ENCODE measurements at places on chromosomes 3 and 15.
A peak's percentile ranks its signal among the peaks of the same experiment; 100 is the strongest.

- DNase-seq, result no peak
These were observed 126.8 kb upstream of the SUCLG2 start for GRCh38 chr3:67781218-67781617.

DNA sequence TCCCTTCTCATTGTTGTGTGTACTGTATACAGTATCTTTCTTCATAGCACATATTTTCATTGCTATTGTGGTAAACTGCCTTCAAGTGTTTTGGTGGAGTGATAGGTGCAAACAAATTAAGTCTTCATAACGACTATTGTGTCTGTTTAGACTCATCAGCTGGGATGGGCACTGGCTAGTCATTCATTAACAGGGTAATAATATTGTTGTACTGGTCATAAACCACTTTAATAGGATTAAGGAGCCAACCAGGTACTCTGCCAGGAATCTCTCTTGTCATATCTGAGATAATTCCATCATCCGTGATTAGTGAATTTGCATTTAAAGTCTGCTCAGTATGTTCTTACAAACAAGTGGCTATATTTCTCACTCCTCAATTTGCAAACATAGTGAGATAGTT, 10.2 kb upstream of the TMEM45A start:
- no peak for DNase-seq

DNA sequence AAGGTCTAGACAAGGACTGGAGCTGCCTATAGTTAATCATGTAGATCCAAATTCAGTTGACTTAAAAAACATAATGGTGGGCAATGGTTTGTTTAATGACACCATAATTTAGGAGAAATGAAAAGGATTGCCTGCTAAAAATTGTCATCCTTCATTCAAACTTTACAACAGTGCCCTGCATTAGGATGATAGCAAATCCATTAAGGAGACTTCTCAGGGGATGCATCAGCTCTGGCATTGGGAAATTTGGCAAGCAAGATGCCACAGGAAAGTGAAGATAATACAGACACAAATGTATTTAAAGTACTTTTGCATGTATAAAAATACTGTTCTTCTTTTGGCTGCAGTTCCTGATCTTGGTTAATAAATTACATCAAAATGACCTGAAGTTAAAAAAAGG, 93.1 kb upstream of the SKOR1 start:
- DNase-seq, result no peak

GRCh38 chr15:82750831-82751180, 41.1 kb upstream of the AP3B2 start:
- DNase-seq, result no peak

DNA sequence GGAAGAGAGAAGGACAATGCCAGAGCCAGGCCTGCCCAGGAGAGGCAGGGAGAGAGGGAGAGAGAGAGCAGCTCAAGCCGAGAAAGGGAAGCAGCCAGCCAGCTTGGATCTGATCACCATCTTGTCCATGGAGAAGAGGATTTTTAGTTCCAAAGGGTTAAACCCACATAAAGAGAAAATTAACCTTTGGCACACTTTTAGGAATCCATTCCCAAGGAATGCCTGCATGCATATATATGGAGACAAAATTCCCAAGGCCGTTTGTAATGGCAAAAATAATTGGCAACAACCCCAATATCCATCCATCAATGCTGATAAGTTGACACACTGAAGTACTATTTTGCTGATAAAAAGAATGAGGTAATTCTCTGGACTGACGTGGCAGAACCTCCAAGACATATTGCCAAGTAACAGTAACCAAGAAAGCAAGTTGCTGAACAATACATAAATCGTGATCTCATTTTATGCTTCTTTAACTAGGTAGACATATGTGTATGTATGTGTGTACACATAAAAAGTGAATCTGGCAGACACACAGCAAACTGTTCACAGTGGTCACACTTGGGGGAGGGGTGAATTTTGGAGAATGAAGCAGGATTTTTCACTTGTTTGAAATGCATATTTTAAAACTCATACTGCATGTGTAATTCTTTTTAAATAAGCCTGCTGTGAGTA, 7.5 kb upstream of the STRA6 start:
- no peak for DNase-seq

DNA sequence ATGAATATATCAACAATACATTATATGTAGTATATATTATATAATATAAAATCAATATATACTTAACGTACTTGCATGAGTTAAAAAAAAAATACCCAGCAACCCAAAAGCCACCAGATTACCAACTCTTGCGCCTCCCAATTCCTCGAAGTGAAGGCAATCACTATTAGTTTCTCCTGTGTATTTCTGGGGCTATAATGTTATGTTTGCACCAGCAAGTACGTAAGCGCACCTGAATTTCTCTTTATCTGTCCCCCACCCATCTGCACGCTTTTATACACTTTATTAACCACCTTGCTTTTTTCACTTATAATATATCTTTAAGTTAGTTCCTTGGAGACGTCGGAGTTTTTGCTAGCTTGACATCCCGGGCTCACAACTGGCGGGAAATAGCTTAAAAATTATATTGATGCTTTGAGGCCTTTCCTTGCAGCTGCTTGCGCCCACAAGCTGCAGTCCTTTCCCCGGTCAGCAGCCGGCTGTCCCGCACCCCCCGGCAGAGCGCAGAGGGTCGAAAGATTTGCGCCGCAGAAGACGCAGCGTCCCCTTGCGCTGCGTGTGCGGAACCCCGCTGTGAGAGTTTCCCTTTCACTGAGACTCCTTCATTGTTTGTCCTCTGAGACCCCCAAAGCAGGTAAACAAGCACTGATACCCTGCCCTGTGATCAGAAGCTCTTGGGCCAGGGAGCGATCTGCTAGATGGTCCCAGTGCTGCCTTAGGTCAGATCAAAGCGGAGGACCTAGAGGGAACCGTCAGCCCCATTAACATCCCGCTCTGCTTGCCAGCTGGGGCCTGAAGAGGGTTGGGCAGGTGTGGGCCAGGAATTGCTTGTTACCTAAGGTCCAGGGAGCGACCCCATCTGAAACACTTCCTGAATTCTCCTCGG, 8.9 kb upstream of the EOMES start:
- DNase-seq, result no peak

DNA sequence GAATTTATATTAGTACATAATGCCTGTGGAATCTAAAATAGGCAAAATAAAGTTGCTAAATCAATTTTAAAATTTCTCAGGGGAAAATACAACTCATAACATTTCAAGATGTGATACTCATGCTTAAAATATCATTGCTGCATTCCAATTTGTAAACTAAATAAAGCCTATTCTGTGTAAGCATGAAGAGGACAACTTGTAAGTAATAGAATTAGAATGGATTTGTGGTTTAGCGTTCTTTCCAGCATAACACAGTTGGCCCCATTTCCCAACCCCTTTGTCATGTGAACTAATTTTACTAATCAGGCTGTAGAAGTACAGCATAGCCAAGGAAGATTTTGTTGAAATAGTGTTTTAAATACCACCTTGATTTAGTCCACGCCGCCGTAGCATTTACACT, 437.2 kb downstream of the SI start:
- peak; percentile 27 for DNase-seq

- DNase-seq, result no peak
These were observed 119.9 kb downstream of the KLF13 start for GRCh38 chr15:31446546-31446945.

DNA sequence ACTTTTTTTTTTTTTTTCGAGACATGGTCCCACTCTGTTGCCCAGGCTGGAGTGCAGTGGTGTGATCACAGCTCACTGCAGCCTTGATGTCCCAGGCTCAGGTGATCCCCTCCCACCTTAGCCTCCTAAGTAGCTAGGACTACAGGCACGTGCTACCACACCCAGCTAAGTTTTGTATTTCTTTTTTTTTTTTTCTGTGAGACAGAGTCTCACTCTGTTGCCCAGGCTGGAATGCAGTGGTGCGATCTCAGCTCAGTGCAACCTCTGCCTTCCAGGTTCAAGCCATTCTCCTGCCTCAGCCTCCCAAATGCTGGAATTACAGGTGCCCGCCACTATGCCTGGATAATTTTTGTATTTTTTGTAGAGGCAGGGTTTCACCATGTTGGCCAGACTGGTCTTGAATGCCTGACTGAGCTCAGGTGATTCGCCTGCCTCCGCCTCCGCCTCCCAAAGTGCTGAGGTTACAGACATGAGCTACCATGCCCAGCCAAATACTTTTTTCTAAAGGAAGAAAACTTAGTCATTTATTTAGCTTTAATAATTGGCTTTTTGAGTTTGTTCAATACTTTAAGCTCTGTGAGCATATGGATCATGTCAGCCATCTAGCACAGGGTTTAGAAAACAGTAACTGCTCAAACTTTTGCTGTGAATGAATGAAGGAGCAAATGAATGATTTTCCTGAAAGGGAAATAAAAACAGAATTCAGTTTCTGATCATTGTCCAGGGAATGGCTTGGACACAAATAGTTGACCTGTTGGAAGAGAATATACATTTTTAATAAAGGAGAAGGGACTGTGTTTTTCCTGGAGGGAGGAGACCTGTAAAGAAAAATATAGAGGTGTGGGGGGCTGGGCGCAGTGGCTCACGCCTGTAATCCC, 26.0 kb downstream of the UBE2E1 start:
- DNase-seq, result no peak

DNA sequence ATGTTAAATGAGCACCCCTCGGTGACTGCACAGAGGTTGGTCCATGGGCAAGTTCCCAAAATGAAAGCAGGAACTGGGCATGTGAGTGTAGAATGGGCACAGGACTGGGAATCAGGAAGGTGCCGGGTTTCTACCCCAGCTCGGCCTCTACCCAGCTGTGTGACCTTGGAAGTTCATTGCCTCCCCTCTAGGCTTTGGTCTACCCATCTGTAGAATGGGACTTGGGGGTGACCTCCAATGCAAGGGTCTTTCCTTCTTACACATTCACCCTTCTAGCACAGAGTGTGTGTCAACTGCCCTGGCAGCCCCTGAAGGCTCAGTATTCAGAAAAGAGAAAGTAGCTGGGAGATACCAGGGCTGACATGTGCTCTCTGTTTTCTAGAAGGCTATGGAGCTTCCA, 72.3 kb upstream of the PIAS1 start:
- no peak for DNase-seq

DNA sequence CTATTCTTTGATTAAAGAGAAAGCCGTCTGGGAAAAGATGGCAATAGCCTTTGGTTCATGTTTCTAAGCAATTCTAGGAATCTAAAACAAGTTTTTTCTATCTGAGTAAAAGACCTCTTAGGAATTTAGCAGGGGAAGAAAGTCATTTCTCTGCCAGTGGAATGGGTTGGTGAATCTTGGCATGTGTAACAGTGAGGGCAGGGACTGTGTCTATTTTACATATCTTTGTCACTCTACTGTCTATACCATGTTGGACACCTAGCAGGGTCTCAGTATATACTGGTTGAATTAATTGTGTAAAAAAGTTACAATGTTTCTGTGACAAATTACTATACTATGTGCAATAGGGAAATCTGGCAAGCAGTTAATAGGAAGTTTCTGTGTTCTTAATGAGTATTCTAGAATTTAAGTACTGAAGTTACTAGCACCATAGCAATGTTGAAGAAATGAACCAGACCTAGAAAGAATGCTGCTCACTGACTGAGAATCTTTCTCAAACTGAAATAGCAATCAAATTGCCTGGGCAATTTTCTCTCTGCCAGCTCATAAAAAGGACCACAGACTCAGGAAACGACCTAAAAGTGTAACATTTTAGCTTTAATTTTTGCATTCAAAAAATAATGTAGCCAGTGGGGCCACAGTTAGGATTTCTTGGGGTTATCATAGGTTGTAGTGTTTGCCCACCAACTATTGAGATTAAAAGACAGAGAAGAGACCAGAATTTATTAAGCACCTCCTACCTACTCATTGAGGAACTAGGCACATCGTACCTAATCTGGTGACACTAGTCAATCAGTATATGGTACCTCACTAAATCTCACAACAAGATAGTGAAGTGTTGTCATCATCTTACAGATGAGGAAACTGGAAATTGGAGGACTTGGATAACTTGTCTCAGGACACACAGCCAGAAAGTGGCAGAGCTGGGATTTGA, 56.2 kb upstream of the LEKR1 start:
- no peak for DNase-seq

GRCh38 chr15:68654786-68655560, 76.2 kb downstream of the CORO2B start:
- no peak for DNase-seq

DNA sequence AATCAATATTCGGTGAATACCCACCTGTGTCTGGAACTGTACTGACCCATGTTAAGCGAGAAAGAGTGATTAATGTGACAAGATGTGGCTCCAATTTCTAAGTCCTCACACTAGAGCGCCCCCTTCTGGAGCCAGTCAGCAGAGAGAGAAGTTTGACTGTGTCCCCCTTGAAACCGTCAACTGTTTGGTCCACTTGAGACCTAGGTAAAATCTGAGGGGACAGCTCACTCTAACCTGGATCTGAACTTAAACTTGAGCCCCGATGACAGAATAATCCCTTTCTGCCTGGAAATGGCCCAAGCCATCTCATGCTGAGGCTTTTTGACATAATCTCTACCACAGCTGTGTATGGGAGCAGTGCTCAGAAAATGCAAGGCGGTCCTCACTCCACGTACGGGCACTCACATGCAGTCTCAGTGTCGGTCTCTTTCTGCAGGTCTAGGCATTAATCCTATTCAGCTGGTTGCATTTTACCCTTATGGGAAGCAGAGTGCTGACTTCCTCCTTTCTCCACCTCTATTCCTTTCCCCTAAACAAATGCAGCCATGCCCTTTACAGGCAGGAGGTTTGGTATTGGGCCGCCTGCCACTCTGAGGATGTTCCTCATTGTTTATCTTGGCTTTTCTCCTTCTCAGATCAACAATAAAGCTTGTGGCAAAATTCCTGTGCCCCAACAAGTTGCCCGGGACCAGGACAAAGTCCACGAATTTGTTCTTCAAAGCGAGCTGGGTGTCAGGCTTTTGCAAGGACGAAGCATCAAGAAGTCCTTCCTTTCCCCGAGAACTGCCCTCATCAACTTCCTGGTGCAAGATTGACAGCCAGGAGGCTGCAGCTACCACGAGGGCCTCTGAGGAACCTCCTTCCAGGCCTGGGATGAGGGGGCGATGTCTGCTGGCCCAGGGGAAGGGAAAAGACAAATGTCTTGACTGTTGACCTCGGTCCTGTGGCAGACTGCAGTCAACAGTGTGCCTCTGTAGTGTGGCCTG, 47.5 kb upstream of the LIMD1 start:
- DNase-seq, result no peak

- no peak for DNase-seq
These were observed 2.7 kb upstream of the ITIH3 start for GRCh38 chr3:52791928-52792327.

GRCh38 chr15:51536965-51537574, 85.5 kb downstream of the DMXL2 start:
- DNase-seq, result no peak

DNA sequence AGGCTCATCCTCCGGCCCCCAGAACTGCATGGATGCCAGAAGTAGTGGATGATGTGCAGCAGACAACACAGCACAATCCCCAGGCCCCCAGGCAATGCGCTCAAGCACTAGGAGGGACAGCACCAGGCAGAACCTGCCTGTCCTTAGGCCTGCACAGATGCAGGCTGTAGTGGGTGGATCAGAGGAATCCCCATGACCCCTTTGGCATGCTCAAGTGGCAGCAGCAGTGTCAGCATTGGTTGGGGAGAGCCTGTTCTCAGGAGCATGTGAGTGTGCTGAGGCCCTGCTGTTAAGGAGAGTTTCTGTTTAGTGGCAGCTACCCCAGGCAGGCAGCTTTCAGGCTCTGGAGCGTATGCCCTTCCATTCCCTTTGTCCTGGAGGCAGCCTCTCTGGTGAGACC, 25.1 kb upstream of the CD200R1L start:
- DNase-seq, result no peak
